Activated CD4-positive, CD25-positive, alpha-beta regulatory T cell treated with anti-CD3 and anti-CD28 coated beads, Interleukin-2, amount 50 U/mL, for 72 hours (primary cell): ENCODE measurements at places on chromosomes 3 and 15.

GRCh38 chr3:42691816-42692666 lies 6.7 kb downstream of the KLHL40 start:
- DNase-seq, result peak; percentile 9

DNA sequence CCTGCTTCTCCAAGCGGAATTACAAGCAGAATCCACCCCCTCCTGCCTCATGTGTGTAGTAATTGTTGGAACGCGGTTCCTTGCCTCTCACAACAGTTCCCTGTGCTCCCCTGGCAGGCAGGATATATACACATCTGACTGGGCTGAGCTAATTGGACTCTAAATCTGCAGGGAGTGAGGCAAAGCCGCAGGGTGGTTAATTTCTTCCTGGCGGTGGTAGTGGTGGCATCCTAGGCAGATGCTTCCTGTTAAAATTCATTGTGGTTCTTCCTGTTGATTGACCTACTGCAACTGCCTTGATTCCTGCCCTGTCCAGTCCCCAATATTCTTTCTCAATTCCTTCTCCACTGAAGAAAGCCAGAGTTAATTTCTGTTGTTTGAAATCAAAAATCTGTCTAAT lies 202.9 kb upstream of the PROK2 start:
- no peak for DNase-seq

DNA sequence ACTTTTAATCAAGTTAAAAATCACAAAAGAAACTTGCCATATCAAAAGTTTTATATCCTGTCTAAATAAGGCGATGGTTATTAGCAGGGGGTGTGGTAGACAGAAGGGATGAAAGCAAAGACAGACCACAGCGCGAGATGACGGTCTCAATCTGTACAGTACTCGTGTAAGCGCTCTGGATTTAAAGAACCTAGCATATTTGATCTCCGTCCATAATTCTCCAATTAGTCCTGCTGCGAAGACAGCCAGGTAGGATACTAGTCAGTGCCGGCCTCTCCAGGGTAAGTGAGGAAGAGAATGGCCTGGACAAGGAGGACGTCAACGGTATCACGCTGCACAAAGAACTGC lies 701 bp downstream of the SGO1 start:
- DNase-seq, result no peak

- DNase-seq, result no peak
Observed at GRCh38 chr3:37773471-37773870, 88.2 kb upstream of the CTDSPL start.

GRCh38 chr15:93072411-93073394 lies 16.3 kb downstream of the RGMA start:
- DNase-seq, result no peak

- DNase-seq, result no peak
Observed at GRCh38 chr3:188051801-188052168, 102.2 kb upstream of the LPP start.

DNA sequence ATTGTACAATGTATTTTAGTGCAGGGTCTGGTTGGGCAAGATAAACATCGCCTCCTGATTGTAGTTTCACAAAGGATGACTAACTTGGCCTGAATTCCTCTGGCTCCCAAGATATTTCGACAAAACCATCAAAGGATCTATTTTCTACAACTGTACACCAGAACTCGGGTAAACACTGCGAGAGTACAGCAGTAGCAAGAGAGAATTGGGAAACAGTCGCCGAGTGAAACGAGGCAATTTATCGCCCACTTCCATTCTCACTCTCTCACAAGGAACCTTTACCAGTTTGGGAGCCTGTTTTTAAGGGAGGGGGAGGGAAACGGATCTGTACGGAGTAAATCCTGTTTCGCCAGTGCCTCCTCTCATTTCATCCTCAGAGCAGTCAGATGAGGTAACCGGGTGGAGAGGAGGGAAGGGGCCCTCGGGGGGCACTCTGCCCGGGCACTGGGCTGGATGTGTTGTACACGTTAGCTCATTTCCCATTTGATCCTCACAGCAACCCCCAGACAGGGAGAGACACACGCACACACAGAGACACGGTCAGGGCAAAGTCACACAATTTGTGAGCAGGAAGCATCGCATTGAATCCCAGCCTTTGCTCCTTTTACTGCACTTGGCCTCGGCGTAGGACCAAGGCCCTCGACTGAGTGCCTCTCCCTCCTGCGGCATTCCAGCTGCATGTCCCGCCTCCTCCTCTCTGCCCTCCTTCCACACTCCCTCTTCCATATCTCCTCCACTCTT lies 120.1 kb downstream of the LIPC start:
- no peak for DNase-seq

DNA sequence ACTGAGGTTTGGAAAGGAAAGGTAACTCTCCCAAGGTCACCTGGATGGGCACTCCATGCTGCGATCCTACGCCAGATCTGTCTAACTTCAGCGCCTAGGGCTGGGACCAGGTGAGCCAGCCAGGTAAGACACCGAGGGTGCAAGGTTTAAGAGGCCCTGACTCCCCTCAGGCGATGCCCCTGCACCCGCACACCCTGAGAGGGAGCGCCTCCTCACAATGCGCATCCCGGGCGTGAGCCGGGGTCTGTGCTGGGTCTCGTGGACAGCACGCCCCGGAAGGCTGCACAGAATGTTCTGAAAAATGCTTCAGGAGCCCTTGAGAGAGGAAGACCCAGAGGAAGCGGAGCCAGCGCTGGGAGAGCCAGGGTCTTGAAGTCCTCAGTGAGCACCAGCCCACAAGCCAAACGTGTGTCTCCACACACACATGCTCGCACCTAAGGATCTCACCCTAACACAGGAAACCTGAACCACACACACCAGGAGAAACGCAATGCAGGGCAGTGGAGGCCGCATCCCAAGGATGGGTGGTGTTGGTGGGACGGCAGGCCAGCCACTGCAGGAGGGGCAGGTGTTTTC lies 142.0 kb downstream of the ADAMTS17 start:
- no peak for DNase-seq

DNA sequence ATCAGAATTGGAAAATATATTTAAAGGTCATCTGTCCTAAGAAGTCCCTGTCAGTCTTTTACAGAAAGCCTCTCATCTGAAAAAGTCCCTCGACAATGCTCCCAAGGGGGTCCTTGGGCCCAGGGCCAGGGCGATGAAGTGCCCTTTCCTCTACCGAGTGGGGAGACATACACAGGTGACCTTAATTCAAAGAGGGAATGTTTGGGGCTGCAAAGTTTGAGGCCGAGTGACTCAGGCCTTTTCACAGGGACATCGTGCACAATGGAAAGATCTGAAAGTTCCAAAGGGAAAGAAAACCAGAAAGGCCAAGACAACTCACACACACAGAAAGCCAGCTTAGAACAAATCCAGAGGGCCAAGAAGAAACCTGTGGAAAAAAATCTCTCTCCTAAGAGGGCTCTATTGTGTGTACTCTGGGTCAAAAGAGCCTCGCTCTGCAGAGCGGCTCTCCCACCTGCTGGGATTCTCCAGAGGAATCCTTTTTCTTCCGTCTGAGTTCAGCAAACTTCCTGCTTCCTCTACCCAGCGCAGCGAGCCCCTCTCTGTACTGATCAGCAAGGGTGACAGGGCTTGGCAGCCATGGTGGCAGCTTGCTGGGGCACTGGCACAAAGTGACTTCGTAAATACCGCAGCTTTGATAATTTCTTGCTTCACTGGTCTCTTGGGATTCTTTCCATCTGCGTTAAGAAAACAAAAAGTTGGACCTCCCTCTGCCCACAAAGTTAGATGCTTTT lies 259.1 kb downstream of the OPA1 start:
- no peak for DNase-seq

DNA sequence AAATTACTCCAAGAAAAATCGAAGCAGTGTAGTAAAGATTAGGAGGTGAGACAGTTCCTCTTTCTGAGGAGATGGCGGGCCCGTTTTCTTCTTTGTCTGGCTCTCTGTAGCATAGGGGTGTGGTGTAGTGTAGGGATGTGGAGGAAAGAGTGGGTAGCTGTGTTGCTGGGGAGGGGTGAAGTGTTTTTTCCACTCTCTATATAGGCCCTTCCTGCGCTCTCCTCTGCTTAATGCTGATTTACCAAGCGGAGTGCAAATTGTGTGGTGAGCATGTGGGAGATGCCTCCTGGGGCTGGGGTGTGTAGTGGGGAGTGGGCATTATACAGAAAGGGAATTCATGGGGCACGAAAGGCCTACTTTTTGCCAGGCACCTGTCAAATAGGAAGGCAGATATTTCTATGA lies 94.9 kb downstream of the ST6GAL1 start:
- DNase-seq, result no peak

DNA sequence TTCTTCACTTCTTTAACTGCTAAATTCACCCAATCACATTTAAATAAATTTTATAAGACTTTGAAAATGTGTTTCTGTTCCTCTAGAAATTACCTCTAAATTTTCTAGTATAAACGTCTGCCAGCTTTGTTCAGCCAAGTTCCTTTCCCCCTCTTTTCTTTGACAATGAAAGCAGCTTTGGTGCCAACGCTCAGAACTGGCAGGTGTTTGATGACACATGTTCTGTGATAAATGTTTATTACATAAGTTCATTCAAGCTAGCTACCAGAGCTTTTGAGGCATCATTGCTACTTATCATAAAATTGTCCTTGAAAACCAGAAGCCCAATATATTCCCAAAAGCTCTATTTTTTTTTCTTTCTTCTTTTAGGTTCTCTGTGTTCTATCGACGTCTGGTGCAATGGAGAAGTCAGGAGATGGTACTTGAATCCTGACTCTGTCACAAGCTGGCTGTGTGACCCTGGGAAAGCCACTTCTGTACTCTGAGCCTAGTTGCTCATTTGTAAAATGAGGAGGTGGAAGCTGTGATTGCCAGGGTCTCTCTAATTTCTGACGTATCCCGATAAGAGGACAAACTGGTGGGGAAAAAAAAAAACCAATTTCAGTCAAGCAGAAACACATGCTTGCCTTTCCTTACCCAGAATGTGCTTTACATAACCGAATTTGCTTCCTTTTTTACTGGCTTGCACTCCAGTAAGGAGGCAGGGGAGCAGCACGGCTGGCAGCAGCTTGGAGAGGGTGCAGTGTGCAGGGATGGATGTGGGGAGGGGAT lies 187.1 kb upstream of the LPP start:
- no peak for DNase-seq

GRCh38 chr15:72472992-72473610 lies 1.0 kb upstream of the ARIH1 start:
- DNase-seq, result no peak

DNA sequence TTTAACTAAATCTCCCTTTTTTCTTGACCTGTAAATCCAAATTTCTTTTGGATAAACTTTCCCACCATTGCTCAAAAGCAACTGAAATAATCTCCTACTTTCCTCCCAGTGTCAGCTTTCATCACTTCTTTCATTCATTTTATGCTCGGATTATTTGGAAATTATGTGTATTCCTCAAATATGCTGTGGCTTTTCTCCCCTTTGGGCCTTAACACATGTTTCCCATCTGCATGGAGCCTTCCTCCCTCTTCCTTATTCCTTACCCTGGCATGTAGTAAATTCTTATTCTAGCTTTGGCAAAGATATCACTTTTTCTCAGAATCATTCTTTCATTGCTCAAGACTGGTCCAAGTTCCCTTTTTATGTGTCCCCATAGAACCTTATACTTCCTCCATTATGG lies 41.8 kb upstream of the TUSC7 start:
- no peak for DNase-seq

GRCh38 chr3:27319847-27320526 lies 49.2 kb downstream of the NEK10 start:
- no peak for DNase-seq

GRCh38 chr3:9250236-9250635 lies 790 bp upstream of the SRGAP3 start:
- DNase-seq, result no peak

DNA sequence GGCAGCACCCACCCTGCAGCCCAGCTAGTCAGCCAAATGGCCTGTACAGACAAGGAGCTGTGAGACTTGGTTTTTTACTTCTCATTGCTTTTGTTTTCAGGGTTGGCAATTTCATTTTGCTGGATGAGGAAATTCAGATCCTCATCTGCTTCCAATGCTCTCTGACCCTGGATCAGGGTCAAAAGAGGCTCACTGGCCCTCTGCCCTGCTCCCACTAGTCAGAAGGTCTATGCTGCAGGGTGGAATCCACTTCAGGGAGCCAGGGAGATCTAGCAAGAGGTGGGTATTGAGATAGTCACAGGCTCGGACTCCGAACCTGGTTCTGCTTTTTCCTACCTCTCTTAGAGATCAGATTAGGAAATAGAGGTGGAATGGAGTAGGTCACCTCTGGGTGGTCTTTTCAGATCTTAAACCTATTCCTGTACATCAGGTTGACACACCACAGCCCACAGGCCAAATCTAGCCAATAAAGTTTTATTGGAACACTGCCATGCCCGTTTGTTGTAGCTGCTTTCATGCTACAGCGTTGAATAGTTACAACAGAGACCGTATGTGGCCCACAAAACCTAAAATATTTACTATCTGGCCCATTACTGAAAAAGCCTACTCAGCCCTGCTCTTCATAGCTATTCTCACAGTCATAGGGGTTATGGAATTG lies 26.4 kb upstream of the GLCE start:
- no peak for DNase-seq

DNA sequence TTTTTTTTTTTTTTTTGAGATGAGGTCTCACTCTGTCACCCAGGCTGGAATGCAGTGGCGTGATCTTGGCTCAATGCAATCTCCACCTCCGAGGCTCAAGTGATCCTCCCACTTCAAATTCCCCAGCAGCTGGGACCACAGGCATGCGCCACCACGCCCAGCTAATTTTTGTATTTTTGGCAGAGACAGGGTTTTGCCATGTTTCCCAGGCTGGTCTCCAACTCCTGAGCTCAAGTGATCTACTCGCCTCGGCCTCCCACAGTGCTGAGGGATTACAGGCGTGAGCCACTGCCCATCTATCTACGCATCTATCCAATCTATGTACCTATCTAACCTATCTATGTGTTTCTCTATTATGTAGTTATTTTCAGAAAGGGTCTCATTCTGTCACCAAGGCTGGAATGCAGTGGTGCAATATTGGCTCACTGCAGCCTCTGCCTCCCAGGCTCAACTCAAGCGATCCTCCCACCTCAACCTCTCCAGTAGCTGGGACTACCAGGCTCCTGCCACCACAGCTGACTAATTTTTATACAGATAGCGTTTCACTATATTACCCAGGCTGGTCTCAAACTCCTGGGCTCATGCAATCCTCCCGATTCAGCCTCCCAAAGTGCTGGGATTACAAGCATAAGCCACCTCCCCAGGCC lies 20.2 kb upstream of the GPX1 start:
- DNase-seq, result no peak

DNA sequence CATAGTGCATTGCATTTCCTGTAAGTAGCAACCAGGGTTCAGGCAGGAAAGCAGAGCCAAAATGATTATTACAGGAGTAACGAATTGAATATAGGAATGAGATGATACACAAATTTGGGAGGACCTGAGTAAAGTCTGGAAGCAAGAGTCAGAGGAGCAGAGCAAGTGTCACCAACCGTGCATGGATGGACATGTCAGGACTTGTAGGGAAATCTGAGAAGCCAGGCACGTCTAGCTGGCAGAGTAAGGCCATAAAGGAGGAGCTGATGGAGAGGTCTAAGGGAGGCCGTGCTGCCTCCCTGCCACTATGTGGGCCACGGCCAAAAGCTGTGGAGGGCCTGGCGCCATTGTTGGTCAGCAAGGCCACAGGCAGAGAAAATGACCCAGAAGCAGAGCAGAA lies 22.4 kb downstream of the GJD2 start:
- no peak for DNase-seq
